Mesothelial cell of epicardium (in vitro differentiated cells): ENCODE measurements at places on chromosomes 2 and 18. TPM values are rescaled to one million over a fixed set of nuclear protein-coding genes. Genes with fewer than 3 reads are reported as not detected.

DNA sequence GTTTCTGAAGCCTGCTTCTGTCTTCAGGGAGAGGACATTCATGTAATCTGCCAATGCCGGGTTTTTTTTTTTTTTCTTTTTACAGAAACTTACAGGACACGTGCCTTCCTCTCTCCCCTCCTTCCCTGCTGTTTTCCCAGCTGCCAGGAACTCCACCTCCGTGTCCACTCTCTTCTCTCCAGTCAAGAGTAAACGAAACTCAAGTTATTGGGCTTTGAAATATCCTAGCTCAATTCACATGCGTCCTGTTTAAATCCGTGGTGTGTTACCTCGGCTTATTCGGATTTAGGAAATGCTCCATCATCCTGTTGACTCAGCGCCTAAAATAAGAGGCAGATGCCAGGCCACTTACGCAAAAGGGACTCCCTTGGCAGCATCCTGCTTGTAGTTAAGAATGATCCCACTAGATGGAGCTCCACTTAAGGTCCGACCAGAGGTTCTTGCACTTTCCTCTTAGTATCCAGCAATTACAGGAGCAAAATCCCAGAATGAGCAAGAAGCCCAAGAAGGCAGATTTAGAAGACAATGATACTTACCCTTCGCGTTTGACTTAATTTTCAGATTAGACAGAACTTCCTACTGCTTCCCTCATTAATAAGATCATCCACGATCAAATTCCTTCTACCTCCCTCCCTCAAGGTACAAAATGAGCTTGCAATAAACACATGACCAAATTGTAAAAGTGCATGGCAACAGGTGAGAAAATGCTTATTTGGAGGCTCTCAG is 97.2 kb upstream of the ZCCHC2 start:
- peak overlapping the region; percentile 41 for H3K27ac ChIP-seq
- peak; percentile 67 for DNase-seq
- peaks cover 9% of the 10 kb centered on the region for H3K4me1 ChIP-seq
- peaks cover 30% of the 10 kb centered on the region for H3K27me3 ChIP-seq
- peaks cover 2% of the 10 kb centered on the region for H3K36me3 ChIP-seq

DNA sequence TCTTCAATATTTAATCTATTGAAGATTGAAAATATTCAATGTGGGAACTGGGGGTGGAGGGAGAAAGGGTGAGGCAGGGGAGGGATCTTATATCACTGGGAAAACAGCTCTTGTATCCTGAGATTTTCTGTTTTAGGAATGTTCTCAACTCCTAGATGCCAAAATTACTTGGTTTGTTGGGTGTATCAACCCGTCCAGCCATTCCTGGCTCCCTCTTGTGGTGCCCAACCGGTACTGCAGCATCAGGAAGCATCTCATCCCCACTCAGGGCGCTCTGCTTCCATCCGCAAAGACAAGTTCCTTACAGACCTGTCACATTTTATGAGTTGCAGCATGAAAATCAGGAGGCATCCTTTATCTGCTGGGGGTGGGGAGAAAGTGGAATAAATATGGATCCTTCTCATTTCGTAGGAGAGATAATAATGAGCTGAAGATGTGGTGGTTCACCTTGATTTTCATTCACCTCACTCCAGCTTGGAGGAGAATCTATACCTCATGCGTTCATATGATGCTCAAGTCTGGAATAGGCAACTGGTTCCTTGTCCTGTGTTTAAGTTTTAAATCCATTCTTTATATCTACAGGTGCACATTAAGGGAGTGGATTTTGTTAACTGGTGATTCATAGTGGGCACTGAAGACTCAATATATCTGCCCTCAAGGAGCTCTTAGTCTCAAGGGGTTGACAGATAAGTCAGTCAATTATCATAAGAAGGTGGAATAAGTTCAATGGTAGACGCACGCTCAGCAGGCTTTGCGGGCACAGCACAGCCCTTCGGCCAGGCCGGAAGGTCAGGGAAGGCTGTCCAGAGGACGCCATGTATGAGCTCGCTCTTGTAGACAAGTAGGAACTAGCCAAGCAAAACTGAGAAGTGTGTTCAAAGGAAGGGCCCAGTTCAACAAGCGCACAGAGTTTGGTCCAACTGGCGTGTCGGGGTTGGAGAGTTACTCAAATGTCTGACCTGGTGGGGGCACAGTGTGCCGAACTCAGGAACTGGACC is 127.3 kb downstream of the RNF144A start:
- H3K4me1 ChIP-seq, result peaks cover 5% of the 10 kb centered on the region
- H3K27ac ChIP-seq, result no peak overlapping the region
- H3K4me3 ChIP-seq, result no peak overlapping the region

- peak; percentile 55 for DNase-seq
- peak overlapping the region; percentile 41 for H3K27ac ChIP-seq
- H3K27me3 ChIP-seq, result no peaks in the 10 kb centered on the region
- H3K4me3 ChIP-seq, result peak overlapping the region; percentile 18
- H3K4me1 ChIP-seq, result peaks cover 12% of the 10 kb centered on the region
Observed at GRCh38 chr2:25664183-25664964, 9.0 kb downstream of the DTNB start.

GRCh38 chr2:119197126-119197405 is 26.6 kb upstream of the STEAP3 start:
- peaks cover 5% of the 10 kb centered on the region for H3K4me1 ChIP-seq
- H3K27me3 ChIP-seq, result peaks cover 74% of the 10 kb centered on the region
- no peak overlapping the region for H3K27ac ChIP-seq
- no peak overlapping the region for H3K4me3 ChIP-seq
- H3K36me3 ChIP-seq, result no peaks in the 10 kb centered on the region
- DNase-seq, result no peak

DNA sequence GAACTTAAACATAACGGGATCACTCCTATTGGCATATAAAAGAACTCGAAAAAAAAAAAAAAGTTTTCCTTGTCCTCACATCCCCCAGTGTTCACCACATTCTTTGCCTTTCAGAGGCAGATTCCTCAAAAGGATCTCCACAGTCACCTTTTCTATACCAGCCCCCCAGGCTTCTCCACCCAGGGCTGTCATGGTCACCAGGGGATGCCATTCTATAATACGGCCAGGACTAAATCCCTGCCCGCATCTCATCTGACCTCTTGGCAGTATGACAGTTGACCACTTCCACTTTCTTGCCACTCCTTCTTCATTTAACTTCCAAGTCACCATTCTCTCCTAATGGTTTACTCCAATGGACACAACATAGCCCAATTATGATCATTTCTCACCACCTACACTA is 29.3 kb downstream of the SOS1 start:
- DNase-seq, result no peak
- H3K4me1 ChIP-seq, result peaks cover 8% of the 10 kb centered on the region
- H3K4me3 ChIP-seq, result no peak overlapping the region
- H3K27ac ChIP-seq, result no peak overlapping the region

GRCh38 chr18:34031810-34032209 is 192.9 kb downstream of the NOL4 start:
- no peak overlapping the region for H3K4me3 ChIP-seq
- no peak for DNase-seq
- no peaks in the 10 kb centered on the region for H3K4me1 ChIP-seq
- no peaks in the 10 kb centered on the region for H3K27me3 ChIP-seq
- H3K27ac ChIP-seq, result no peak overlapping the region

- H3K27me3 ChIP-seq, result no peaks in the 10 kb centered on the region
- H3K4me1 ChIP-seq, result peaks cover 9% of the 10 kb centered on the region
- no peaks in the 10 kb centered on the region for H3K36me3 ChIP-seq
- H3K27ac ChIP-seq, result peak overlapping the region; percentile 49
- H3K4me3 ChIP-seq, result no peak overlapping the region
- DNase-seq, result peak; percentile 43
Observed at GRCh38 chr2:98649135-98649991, 41.0 kb downstream of the UNC50 start.

DNA sequence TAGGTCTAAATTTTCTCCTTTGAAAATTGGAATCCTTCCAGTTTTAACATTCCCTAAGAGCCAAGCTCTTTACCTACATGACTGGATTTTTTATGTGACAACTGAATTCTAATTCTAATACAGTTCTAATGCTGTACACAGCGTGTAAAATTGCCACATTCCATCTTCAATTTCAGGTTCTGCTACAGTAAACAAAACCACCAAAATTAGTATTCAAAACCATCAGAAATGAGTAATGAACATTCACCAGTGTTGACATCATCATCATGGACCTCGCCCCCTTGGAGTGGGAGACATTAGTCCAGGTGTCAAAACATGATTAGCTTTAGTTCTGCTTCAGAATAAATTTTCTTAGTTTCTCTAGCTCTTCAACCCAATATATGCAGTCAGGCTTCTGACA is 133.6 kb downstream of the MBD2 start:
- H3K36me3 ChIP-seq, result no peaks in the 10 kb centered on the region
- peaks cover 5% of the 10 kb centered on the region for H3K4me1 ChIP-seq
- DNase-seq, result no peak
- H3K27ac ChIP-seq, result no peak overlapping the region
- H3K4me3 ChIP-seq, result no peak overlapping the region
- H3K27me3 ChIP-seq, result no peaks in the 10 kb centered on the region

- H3K27me3 ChIP-seq, result no peaks in the 10 kb centered on the region
- H3K4me3 ChIP-seq, result no peak overlapping the region
- peaks cover 28% of the 10 kb centered on the region for H3K4me1 ChIP-seq
- peak overlapping the region; percentile 19 for H3K27ac ChIP-seq
- H3K36me3 ChIP-seq, result no peaks in the 10 kb centered on the region
Observed at GRCh38 chr18:74284191-74284979, 7.4 kb downstream of the CYB5A start.

- peaks cover 12% of the 10 kb centered on the region for H3K36me3 ChIP-seq
- H3K27me3 ChIP-seq, result no peaks in the 10 kb centered on the region
- no peak for DNase-seq
- H3K4me3 ChIP-seq, result no peak overlapping the region
Observed at GRCh38 chr2:240622060-240622411, 3.2 kb upstream of the GPR35 start.

- H3K4me1 ChIP-seq, result no peaks in the 10 kb centered on the region
- no peaks in the 10 kb centered on the region for H3K36me3 ChIP-seq
- no peak overlapping the region for H3K4me3 ChIP-seq
- no peak overlapping the region for H3K27ac ChIP-seq
Observed at GRCh38 chr2:227772932-227773331, 27.2 kb downstream of the SCYGR8 start.

DNA sequence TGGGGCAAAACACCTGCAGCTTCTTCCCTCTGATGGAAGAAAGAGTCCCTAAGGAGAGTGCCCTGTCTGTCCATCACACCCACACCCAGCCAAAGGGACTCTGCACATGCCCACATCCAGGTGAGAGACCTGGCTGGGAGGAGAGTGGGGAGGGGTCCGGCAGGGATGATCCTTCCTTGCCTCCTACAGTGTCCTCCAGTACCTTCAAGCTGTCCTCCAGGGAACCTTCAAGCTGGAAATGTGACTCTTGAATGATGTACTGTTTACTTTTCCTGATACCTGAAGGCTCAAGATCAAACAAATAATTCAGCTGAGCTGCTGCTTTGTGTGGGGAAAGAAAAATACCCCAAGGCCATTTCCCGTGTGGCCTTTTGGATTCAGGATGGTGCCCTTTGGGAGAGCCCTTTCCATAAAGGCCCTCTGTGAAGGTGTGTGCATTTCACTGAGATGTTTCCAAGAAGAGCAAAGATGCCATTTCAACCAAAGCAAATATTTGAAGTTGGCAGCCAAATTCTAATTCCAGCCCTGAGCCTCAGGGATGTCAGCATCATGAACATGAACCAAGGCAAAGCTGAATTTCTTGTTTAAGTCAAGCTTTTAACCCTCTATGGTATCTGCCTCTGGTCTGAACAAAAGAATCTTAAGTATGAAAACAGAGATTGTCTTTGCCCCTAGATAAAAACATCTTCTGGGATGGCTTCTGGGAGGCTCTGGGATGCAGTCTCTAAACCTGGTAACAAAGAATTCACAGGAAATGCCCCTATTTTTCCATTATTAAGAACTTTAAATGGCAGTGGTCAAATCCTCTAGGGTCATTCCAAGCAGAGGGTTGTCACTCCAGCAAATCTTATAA is 11.1 kb downstream of the EVA1A start:
- H3K27ac ChIP-seq, result no peak overlapping the region
- H3K4me1 ChIP-seq, result peaks cover 6% of the 10 kb centered on the region
- DNase-seq, result no peak
- H3K27me3 ChIP-seq, result no peaks in the 10 kb centered on the region

- H3K27me3 ChIP-seq, result peaks cover 35% of the 10 kb centered on the region
- H3K4me3 ChIP-seq, result no peak overlapping the region
- no peak for DNase-seq
- H3K4me1 ChIP-seq, result no peaks in the 10 kb centered on the region
- no peak overlapping the region for H3K27ac ChIP-seq
Observed at GRCh38 chr2:167249197-167249596, 360.9 kb downstream of the XIRP2 start.

- H3K27ac ChIP-seq, result peak overlapping the region; percentile 92
- peak overlapping the region; percentile 39 for H3K4me3 ChIP-seq
- H3K27me3 ChIP-seq, result no peaks in the 10 kb centered on the region
- peaks cover 37% of the 10 kb centered on the region for H3K4me1 ChIP-seq
- peaks cover 6% of the 10 kb centered on the region for H3K36me3 ChIP-seq
- no peak for DNase-seq
Observed at GRCh38 chr18:55300421-55300935, 287.5 kb downstream of the TCF4 start.

The DNER gene
- total RNA-seq, result not detected in 3 replicates
